ENCODE measurements at places on chromosomes 3 and 15.

DNA sequence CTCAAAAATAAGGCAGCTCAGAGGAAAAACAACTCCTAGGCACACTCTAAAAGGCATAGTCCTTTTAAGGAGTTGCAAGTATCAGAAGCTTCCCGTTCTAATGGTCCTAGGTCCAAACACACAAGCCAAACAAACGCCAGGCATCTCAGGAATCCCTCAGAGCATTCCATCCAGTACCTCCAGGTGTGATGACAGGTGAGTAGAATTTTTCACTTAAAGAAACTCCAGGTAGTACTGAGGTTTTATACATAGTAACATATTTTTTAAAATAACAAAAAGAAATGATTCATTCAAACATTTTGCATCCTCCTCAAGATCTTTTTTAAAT is 1092.3 kb downstream of the TUSC7 start:
- no peak for DNase-seq

- DNase-seq, result no peak
Observed at GRCh38 chr3:45560281-45560971, 34.1 kb upstream of the LIMD1 start.

GRCh38 chr15:101307048-101307896 is 12.2 kb upstream of the SNRPA1 start:
- DNase-seq, result no peak

GRCh38 chr15:99070208-99070607 is 34.7 kb upstream of the SYNM start:
- no peak for DNase-seq

GRCh38 chr15:42154212-42154941 is 2.1 kb downstream of the PLA2G4F start:
- no peak for DNase-seq

DNA sequence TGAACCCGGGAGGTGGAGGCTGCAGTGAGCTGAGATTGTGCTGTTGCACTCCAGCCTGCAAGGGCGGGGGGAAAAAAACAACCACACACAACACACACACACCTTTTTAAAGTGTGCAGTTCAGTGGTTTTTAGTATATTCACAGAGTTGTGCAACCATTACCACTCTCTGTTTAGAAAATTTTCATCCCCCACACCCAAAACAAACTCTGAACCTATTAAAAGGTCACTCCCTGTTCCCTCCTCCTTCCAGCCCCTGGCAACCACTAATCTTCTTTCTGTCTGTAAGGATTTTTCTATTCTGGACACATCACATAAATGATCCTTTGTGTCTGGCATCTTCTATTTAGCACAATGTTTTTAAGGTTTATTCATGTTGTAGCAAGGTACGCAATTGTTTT is 159.1 kb downstream of the ATG7 start:
- DNase-seq, result no peak

- no peak for DNase-seq
Observed at GRCh38 chr3:127407026-127407939, 119.4 kb upstream of the PRR20G start.

DNA sequence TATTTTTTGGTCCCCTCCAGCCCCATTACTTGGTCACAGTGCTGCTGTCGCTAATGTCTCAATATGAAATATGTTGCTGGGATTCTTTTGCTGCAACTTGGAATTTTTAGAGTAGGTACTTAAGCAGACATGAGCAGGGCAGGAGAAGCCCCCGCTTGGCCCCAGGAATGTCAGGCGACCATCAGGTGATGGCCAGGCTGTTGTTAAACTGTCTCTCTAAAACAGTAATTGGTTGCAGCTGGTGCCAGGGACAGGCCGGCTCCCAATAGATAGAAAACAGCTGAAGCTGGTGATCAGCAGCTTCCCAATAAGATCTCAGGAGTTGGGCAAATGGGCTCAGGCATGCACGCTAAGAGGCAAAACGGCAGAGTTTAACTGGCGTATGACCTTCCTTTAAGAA is 329.9 kb upstream of the TBL1XR1 start:
- no peak for DNase-seq

- no peak for DNase-seq
Observed at GRCh38 chr3:126402666-126403302, 8.1 kb downstream of the CFAP100 start.

GRCh38 chr3:164897342-164897741 is 181.0 kb downstream of the SI start:
- DNase-seq, result no peak

DNA sequence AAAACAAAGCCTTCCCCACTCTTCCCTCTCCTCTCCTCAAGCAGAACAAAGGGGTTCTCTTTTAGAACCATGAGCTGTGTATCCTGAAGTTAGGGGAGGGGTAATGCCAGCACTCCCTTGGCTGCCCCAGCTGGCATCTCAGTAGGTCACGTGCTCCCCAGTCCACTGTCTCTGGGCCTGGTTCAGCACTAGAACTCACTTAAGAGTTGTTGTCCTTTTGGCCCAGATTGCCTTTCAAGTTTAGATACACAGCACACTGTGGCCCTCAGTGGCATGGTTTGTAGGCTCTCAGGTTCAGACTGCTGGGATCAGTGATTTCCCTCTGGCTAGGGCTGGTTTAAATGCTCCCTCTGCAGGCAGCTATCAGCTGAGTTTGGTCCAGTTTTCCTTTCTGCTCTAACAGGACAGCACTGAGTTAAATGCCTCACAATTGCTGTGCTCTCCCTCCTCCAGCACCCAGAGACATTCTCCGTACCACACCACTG is 188.4 kb upstream of the ST8SIA2 start:
- DNase-seq, result no peak

- no peak for DNase-seq
Observed at GRCh38 chr3:58158442-58159153, 52.2 kb downstream of the DNASE1L3 start.

GRCh38 chr3:12854565-12854964 is 13.2 kb upstream of the RPL32 start:
- DNase-seq, result no peak

Data from stromal cell of bone marrow (primary cell).